ENCODE measurements at places on chromosomes 1 and 21. TPM values are rescaled to one million over a fixed set of nuclear protein-coding genes. Genes with fewer than 3 reads are reported as not detected.

SERINC2 gene
- total RNA-seq, result 30.0 TPM

JAM2 gene
- not detected for total RNA-seq

WNT9A gene
- 8.5 TPM for total RNA-seq

HSPG2 gene
- 76.4 TPM for total RNA-seq
